ENCODE measurements at places on chromosomes 3 and 15. TPM values are rescaled to one million over a fixed set of nuclear protein-coding genes. Genes with fewer than 3 reads are reported as not detected.

DNA sequence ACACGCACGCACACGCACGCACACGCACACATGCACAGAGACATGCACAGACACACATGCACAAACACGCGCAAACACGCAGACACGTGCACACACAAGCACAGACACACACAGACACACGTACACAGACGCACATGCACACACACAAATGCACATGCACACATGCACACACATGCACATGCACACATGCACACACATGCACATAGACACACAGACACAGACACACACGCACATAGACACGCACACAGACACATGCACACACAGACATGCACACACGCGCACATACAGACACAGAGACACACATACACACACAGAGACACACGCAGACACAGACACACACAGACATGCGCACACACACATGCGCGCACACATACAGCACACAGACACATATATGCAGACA is 26.4 kb upstream of the PIGZ start:
- no peaks in the 10 kb centered on the region for H3K27me3 ChIP-seq
- H3K4me1 ChIP-seq = no peaks in the 10 kb centered on the region
- DNase-seq = no peak
- H3K4me3 ChIP-seq = no peak overlapping the region

DNA sequence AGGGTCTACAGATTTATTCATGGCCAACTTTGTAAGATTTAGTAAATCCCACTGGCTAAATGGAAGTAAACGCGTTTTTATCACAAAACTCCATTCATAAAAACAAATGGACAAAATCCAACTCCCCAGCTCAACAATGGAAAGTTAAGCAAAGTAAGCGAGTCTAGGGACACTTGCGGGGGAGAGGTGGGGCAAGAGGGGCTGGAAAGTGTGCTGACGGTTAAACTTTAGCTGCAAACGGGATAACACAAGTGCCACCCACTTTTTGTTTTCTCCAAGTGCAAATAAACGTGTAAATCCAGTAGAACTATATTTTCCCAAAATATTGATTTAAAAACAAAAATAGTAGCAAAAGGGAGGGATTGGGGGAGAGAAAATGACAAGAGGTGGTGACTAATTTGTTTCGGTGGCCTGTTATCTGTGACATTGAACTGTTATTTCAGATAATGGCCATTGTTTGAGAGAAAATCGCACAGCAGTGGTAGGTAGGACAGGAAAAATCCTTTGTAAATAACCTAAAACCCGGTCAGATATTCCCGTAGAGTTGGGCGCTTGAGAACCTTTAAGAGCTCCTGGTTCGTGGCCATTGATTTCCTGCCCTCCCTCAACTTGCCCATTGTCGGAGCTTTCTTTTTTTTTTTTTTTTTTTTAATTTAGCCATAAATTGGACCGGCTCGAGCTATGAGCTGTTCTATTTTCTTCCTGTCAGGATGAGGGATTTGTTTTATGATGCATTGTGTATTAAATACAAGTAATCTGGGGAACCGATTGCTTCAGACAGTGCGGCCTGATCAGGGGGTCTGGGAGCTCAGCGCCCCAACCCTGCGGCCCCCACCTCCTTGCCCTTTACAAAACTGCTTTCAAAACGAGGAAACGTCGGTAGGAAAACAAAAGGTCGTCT is 514.8 kb downstream of the MECOM start:
- no peak overlapping the region for H3K27ac ChIP-seq
- peaks cover 68% of the 10 kb centered on the region for H3K27me3 ChIP-seq
- peaks cover 27% of the 10 kb centered on the region for H3K4me1 ChIP-seq
- peaks cover 4% of the 10 kb centered on the region for H3K36me3 ChIP-seq
- no peak overlapping the region for H3K4me3 ChIP-seq

DNA sequence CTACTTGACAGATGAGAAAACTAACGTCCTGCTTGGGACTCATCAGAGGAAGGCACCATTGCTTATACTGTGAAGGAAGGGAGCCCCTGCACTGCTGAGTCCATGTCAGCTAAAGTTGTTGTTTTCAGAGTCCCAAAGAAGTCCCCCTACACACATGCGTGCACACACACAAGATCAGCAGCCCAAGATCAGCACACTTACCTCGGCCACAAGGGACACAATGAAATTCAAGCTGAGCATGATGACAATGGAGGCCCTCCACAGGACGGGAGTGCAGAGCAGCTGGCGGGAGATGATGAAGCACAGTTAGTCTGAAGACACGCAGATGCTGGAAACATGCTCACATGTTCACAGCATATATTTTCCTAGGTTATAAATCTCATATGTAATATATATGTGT is 28.6 kb upstream of the ATP13A5 start:
- H3K27me3 ChIP-seq = peaks cover 2% of the 10 kb centered on the region
- no peak overlapping the region for H3K27ac ChIP-seq
- H3K36me3 ChIP-seq = no peaks in the 10 kb centered on the region
- no peak overlapping the region for H3K4me3 ChIP-seq

DNA sequence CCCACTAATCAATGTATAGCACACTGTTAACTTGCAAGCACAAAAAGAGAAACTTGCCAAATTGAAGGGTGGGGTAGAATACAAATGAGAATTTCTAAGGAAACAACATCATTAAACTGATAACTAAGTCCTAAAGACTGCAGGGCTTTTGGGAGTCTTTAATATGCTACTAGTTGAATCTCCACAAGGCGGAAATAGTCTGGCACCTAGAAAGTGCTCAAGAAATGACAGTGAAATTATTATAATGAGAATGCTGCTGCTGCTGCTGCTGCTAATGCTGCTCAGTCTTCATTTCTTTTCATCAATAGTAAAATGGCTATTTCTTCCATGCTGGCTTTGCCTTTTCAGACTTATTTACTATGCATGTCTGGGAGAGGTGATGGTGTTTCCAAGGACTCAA is 91.8 kb downstream of the BTD start:
- H3K27me3 ChIP-seq = no peaks in the 10 kb centered on the region
- H3K36me3 ChIP-seq = peaks cover 50% of the 10 kb centered on the region
- H3K4me3 ChIP-seq = no peak overlapping the region

GRCh38 chr3:128334086-128334645 is 132.5 kb downstream of the DNAJB8 start:
- no peak overlapping the region for H3K4me3 ChIP-seq
- no peak overlapping the region for H3K27ac ChIP-seq
- H3K4me1 ChIP-seq = no peaks in the 10 kb centered on the region
- H3K27me3 ChIP-seq = no peaks in the 10 kb centered on the region

DNA sequence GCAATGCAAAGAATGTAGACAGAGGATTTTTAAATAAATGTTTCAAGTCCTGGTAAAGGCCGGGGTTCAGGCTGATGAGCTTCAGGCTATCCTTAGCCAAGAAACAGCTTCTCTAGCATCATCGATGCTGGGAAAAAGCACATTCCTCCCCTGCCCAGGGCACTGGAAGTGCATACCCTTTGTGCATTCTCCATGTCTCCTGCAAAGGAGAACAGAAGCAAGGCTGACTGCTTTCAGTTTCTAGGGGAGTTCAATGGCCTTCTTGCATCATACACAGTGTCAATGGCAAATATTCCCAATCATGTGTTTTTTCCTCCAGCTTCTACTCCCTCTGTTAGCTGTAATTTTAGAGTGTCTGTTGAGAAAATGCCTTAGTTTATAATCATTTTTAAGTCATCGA is 59.9 kb downstream of the GPR176 start:
- H3K27ac ChIP-seq = no peak overlapping the region
- no peak overlapping the region for H3K4me3 ChIP-seq
- H3K27me3 ChIP-seq = peaks cover 12% of the 10 kb centered on the region
- H3K36me3 ChIP-seq = peaks cover 1% of the 10 kb centered on the region
- no peak for DNase-seq

- H3K27ac ChIP-seq = no peak overlapping the region
- H3K4me1 ChIP-seq = no peaks in the 10 kb centered on the region
- H3K27me3 ChIP-seq = no peaks in the 10 kb centered on the region
- no peak for DNase-seq
- no peaks in the 10 kb centered on the region for H3K36me3 ChIP-seq
Measured at GRCh38 chr15:27686369-27686768, 412.7 kb downstream of the OCA2 start.

NR1I2 gene
- total RNA-seq = not detected

IL16 gene
- total RNA-seq = 111 TPM

FAM107A gene
- total RNA-seq = not detected

PARL gene
- 93.7 TPM for total RNA-seq

EIF2A gene
- total RNA-seq = 122 TPM

FSTL1 gene
- total RNA-seq = not detected

CCR2 gene
- total RNA-seq = 21.0 TPM

STRIT1 gene
- total RNA-seq = not detected

REC114 gene
- total RNA-seq = not detected

Data from activated T-helper 1 cell treated with anti-CD3 and anti-CD28 coated beads, Interleukin-12 subunit alpha, Interleukin-12 subunit beta, Interleukin-2, Interleukin-4 antibody, amounts not matched to agents 30 ng/mL and 10 ng/mL and 1 ng/mL, durations not matched to agents 14 hours and 24 hours and 36 hours (primary cell).